ENCODE measurements at places on chromosomes 4 and X.
A peak's percentile ranks its signal among the peaks of the same experiment; 100 is the strongest.

DNA sequence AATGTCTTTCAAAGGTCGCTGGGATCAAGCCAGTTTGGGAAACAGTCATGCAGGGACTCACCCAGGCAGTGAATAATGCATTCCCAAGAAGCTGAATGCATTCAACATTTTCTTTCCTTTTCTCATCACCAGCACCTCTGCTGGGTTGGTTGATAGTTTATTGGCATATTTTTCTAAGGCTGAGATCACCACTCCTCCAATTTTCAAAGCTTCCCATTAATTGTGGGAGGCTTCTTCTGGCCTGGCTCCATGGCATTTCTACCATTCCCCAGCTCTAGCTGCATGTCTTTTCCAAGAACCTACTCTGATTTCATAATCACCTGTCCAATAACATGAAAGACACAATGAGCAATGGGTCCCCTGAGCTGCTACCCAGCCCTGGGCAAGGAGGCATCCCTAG, 35.8 kb downstream of the CHRDL1 start:
- DNase-seq, result no peak

DNA sequence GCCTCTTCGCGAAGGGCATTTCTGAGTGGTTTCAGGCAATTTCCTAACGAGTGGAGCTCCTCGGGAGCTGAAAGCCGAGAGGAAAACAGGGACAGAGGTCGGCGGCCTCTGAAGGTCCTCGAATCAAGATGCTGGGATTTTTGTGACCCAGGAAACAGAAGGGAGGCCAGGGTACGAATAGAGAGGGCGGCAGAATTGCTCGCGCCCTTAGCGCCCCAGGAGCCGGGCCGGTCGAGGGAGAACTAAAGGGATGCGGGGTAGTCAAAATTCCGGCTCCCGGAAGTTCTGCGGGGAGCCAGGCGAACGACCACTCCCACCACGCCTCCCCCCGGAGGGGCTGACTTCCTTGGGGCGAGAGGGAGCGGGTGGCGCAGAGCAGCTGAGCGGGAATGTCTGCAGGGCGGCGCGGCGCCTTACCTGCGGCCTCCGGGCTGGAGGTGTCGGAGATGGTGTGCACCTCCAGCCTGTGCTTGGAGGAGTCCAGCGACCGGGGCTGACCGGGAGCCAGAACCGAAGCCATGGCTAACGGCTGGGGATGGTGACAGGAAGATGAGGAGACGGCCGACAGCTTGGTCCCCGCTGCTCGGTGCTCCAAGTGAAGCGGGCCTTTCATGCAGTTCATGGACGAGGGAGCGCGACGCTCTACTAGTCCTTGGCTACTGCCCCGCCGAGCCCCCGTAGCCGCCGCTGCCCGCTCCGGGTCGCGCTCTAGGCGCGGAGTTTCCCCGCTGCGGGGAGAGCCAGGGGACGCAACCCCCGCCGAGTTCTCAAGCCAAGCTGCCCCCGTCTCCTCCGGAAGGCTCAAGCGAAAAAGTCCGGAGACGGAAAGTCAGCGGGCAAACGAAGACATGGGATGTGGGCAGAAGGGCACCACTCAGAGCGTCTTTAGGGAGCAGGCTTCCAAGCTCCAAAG, 782 bp downstream of the PITX2 start:
- no peak for DNase-seq

DNA sequence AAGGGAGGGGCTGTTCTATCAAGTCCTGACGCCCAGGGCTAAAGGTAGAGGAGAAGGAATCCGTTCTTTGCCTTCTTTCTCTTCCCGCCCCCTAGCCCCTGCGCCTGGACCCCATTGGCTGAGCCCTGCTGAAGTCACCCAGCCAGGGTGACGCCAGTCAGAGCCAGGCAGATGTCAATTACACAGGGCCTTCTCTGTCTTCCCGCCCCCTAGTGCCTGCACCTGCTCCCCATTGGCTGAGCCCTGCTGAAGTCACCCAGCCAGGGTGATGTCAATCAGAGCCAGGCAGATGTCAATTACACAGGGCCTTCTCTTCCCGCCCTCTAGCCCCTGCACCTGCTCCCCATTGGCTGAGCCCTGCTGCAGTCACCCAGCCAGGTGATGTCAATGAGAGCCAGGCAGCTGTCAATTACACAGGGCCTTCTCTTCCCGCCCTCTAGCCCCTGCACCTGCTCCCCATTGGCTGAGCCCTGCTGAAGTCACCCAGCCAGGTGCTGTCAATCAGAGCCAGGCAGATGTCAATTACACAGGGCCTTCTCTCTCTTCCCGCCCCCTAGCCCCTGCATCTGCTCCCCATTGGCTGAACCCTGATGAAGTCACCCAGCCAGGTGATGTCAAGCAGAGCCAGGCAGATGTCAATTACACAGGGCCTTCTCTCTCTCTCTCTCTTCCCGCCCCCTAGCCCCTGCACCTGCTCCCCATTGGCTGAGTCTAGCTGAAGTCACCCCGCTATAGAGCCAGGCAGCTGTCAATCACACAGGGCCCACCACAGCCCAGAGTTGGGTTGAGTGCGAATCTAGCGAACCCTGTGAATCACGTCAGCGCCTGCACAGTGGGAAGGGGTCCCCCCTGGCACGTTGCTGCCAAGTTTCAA, 46.4 kb downstream of the ASMT start:
- peak; percentile 92 for DNase-seq

GRCh38 chr4:24810871-24811631, 15.7 kb downstream of the SOD3 start:
- DNase-seq, result no peak

- no peak for DNase-seq
Observed at GRCh38 chr4:182192511-182193181, 50.6 kb upstream of the TENM3 start.

- no peak for DNase-seq
Observed at GRCh38 chr4:101993002-101993841, 202.7 kb downstream of the BANK1 start.

- DNase-seq, result no peak
Observed at GRCh38 chrX:110145311-110145710, 142.4 kb downstream of the TMEM164 start.

DNA sequence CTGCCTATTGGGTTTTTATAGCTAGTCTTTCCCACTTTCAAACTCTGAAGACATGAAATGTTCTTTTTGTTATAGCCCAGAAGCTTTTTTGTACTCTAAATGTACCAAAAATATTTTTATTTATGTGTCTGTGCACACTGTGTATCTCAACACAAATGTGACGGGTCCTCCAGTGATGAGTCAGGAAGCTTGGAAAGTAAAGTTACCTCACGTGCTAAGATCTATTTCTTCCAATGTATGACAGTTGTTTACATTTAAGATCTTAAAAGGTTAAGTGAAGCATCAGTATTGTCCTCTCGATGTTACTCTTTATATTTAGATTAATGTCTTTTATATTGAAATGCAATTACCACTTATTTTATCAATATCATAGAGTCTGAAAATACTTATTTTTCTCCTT, 29.1 kb upstream of the PRSS12 start:
- DNase-seq, result no peak

GRCh38 chr4:98501383-98501782, 157.0 kb downstream of the TSPAN5 start:
- no peak for DNase-seq

DNA sequence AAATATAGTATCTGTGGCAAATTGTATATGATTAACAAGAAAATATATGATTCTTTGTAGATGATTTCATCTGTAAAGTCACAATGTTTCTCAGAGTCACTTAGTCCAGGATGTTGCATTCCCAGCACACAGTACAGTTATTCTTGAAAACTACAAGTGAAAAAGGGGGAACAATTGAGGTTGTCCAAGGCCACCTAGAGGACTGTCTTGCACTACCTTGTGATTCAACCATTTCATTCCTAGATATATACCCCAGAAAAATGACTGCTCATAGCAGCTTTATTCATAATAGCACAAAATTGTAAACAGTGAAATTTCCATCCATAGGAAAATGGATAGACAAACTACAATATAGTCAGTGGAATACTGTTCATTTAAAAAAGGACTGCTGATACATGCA, 16.0 kb downstream of the C4orf33 start:
- DNase-seq, result no peak

GRCh38 chrX:105266456-105266855, 46.0 kb upstream of the TEX13A start:
- no peak for DNase-seq

GRCh38 chr4:102623622-102624021, 122.5 kb downstream of the NFKB1 start:
- DNase-seq, result no peak

- DNase-seq, result no peak
Observed at GRCh38 chrX:70436343-70436742, 8.3 kb upstream of the DLG3 start.

GRCh38 chrX:134006484-134007161, 21.2 kb upstream of the GPC3 start:
- no peak for DNase-seq

DNA sequence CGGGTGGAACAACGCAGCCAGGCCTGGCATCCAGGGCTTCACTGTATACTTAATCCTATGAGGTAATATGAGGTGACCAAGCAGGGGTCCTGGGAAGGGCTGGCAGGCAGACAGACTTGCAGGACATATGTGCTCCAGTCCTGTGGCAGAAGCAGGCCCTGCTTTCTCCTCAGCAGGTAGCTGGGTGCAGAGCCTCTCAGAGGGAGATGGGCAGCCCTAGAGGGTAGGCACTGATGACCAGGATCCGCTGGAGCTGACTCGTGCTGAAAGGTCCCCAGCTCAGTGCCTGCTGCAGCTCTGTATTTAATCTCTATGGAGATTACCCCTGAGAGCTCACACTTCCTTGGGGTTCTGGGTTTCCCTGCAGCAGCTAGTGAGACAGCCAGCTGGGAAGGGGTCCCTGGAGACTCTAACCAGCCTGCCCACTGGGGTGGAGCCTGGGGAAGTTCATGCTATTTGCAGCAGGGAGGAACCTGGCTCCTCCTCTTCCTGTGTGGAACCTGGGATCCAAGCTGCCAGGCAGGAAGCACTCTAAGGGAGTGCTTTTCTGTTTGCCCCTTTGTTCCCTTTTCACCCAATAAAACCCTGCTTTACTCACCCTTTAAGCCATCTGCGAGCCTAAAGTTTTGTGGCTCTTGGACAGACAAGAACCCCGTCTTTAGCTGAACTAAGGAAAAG, 339.2 kb downstream of the DCAF12L2 start:
- no peak for DNase-seq

DNA sequence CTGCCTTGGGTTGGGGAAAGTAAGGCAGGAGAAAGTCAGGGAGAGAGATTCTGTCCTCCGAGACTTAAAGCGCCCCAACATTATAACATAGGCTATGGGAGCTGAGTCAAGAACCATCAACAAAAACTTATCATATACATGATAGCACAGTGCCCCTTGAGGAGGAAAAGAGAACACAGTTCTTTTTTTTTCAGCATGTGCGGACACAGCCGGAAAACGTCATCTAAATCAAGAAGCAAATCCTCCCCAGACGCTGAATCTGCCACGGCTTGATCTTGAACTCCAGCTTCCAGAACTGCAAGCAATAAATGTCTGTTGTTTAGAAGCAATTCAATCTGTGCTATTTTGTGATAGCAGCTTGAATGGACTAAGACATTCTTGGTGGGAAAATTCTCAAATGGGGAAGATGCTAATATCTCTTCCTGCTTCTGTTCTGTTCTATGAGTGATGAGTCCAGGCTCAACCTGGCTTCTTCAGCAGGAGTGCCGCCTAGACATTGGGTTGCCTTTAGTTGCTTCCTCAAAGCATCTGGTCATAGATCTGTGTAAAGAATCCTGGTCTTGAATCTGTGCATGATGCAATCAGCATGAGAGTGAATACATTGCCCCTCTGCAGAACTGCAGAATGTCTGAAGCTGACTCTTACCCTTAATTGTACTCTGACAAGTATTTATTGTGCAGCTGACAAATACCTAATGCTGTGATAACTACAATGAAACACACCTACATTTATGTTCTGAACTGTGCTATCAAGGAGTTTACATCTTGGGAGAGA, 549.8 kb upstream of the PRKX start:
- DNase-seq, result no peak

DNA sequence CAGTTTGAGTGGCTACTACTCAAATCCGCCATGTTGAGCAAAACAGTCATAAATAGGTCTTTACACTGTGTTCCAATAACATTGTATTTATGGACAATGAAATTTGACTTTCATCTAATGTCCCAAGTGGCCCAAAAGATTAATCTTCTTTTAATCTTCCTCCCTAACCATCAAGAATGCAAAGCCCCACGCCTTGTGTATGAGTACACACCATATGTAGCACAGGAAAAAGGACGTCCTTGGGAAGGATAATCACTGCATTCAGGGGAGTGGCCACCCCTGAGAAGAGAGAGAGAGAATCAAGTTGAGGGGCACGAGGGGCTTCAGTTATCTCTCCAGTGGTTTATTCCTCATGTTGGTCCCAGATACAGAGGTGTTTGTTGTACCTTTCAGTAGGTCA, 33.1 kb downstream of the RBM47 start:
- DNase-seq, result no peak

- DNase-seq, result no peak
Observed at GRCh38 chrX:145735036-145735435, 82.6 kb upstream of the SLITRK2 start.

- no peak for DNase-seq
Observed at GRCh38 chrX:48703642-48704481, 7.3 kb downstream of the SUV39H1 start.

- no peak for DNase-seq
Observed at GRCh38 chrX:121122332-121122731, 74.9 kb downstream of the GLUD2 start.

DNA sequence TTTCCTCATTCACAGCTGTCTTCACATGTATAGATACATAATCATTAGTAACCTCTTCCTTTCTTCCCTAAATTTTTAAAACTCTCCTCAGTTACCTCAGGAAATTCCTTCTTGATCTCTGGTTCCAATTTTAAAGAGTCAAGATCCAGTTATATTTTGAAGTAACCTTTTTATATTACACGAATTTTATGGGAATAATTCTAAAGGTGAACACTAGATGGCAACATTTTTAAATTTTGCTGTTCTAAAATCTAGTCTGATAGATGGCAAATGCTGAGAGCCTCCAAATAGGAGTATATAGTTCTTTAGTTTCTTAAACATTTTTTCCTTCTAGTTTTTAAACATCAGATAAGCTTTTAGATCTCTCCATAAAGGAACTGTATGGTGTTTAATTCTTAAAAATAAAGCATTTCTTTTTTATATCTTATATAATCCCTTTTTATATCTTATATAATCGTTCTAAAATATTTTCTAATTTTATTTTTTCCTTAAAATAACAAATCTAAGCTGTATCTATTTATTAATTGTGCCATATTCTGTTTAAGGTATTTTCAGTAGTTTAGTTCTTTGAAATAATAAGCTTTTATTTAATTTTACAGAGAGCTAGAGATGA, 37.9 kb upstream of the PAPSS1 start:
- no peak for DNase-seq

- DNase-seq, result peak; percentile 61
Observed at GRCh38 chrX:129932016-129932820, 26.3 kb downstream of the UTP14A start.

DNA sequence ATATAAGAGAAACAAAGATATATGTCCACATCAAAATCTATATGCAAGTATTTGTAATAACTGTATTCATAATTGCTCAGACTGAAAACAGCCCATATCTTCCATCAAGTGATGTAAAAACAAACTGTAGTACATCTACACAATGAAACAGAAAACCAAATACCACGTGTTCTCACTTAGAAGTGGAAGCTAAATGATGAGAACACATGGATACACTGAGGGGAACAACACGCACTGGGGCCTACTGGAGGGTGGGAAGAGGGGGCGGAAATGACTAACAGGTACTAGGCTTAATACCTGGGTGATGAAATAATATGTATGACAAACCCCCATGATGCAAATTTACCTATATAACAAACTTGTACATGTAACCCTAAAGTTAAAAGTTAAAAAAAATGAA, 42.7 kb downstream of the UBA6 start:
- DNase-seq, result peak; percentile 10

- no peak for DNase-seq
Observed at GRCh38 chrX:48918301-48918642, 552 bp downstream of the PIM2 start.
